ENCODE measurements at places on chromosomes 16 and 17.

DNA sequence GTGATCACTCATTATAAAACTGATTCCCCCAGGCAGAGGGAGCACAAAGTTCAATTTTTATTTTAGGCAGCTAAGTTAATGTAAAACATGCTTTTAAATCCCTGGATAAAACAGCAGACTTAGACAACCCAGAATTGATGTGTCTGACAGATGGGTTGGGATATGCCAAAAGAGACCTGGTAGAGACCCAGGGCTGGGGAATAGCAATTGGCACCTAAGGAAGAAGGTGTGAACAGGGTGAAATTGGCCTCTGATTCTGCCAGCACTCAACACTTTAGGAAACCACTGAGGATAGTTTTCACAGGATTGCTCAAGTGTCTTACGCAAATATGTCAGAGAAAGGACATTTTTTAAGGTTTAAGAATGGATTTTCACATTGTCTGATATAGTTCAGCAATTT, 938.2 kb upstream of the CDH8 start:
- DNase-seq = no peak

GRCh38 chr16:25411396-25412081, 153.9 kb upstream of the ZKSCAN2 start:
- DNase-seq = no peak

- DNase-seq = no peak
These were observed 12.2 kb upstream of the SLX4 start for GRCh38 chr16:3623642-3624041.

- DNase-seq = no peak
These were observed 486 bp downstream of the PIGS start for GRCh38 chr17:28570716-28571360.

GRCh38 chr16:58502217-58502921, 2.4 kb downstream of the NDRG4 start:
- no peak for DNase-seq

DNA sequence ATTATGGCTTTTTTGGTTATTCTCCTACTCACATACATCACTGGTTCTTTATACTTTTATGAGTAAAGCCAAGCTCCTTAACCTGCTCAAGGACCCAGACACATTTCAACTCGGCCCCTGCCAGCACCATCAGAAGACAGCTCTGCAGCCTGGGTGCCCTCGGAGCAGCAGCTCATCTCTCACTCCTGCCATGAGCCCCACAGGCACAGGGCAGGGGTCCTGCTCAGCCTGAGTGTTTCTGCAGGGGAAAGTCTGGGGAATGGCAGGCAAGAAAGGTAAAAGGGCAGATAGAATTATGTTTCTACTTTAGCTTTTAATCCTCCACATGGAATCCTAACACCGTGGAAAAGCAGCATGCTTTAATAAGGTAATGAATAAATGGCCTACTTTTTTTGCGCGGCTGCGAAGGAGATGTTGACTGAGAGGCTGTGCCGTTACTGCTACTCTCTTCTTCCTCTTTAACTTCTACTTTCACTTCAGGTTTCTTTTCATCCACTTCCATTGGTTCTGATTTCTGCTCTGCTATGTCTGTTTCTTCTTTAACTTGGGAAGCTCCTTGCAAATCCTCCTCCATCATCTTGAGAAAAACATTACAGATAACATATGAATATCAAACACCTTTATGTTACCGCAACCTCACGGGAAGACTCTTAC, 50.1 kb upstream of the TRAP1 start:
- peak; percentile 34 for DNase-seq

DNA sequence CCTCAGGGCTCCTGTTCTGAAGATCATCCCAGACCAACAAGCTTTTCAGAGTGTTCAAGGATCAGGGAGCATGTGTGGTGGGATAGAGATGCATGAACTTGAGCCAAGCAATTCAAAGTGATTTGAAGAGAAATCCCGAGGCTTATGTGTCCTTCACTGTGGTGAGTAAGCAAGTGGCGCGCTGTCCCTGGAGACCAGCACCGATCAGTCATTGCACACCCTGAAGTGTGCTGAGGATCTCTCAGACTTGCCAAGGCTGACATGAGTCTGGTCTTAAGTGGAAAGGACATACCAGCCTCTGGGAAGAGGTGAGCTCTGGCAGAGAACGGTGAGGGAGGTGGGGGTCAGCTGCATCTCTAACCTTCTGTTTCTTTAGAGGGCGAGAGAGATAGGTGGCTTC, 43.8 kb upstream of the CDH13 start:
- no peak for DNase-seq

GRCh38 chr16:11640987-11641817, 27.1 kb upstream of the SNN start:
- DNase-seq = peak; percentile 70

GRCh38 chr16:4701791-4702465, 8.6 kb downstream of the NUDT16L1 start:
- no peak for DNase-seq

DNA sequence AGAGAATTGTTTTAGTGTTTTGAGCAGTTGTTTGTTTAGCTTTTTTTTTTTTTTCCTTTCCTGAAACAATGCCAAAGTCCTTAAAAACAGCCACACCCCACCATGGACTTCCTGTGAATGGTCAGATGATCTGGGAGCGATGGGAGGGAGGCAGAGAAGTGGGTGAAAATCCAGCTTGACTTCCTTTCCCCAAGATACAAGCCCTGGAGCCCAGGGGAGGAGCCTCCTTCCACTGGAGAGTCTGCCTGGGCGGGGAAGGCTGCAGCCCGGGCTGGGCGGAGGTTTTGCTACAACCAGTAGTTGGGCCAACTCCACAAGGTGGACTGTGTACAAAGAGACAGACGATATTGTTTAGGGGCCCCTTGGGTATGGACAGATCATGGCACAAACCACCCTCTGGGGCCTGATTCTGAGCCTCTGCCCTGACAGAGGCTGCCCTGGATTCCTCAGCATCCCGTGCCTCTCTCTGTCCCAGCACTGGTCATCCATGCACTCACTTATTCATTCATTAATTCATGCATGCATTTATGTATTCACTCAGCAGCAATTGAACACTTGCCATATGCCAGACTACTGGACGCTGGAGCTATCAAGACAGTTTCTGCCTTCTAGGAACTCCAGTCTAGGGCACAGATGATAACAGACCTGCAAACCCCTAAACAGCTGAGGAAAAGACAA, 29.8 kb downstream of the WSB1 start:
- DNase-seq = peak; percentile 62

DNA sequence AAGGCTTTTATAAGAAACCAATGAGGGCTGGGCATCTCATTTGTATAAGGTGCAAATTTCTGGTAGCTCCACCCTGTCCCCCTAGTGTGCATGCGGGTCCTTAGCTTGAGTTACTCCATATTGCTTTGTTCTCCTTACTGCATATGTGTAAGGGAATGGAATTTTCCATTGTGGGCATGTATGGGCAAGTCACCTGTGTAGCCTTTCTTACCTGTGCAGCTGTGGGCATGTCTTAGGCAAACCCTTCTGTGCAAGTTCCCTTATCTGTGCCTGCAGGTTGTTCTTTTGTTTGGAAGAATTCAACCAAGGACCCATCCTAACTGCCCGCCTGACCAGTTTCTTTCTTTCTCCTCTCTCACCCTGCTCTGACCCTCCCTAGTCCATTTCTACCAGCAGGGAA, 122.8 kb upstream of the HS3ST4 start:
- no peak for DNase-seq

GRCh38 chr17:12815642-12816141, 26.4 kb downstream of the ARHGAP44 start:
- DNase-seq = no peak

- DNase-seq = no peak
These were observed 11.3 kb downstream of the TMEM220 start for GRCh38 chr17:10718547-10718946.

GRCh38 chr16:969508-970385, 1.0 kb downstream of the LMF1 start:
- no peak for DNase-seq

- DNase-seq = no peak
These were observed 161.4 kb downstream of the GRIN2A start for GRCh38 chr16:10020866-10021265.

DNA sequence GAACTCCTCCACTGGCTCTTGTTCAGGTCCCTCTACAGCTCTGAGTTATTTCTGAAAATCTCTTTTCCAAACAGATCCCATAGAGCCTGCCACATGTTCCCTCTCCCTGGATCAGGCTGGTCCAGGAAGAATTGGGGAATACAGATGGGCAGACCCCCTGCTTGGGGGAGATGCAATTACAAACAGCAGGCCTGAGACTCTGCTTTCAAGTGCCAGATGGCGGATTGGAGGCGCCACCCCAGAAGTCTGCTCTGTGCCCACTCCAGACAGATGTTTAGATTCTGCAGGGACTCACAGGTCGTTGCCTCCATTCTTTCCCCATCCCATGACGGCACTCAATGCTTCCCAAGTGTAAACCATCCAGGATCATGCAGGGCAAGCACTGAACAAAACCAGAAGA, 316.6 kb downstream of the SLC39A11 start:
- no peak for DNase-seq
